Islet precursor cell (in vitro differentiated cells): ENCODE measurements at places on chromosomes 7 and 10.

DNA sequence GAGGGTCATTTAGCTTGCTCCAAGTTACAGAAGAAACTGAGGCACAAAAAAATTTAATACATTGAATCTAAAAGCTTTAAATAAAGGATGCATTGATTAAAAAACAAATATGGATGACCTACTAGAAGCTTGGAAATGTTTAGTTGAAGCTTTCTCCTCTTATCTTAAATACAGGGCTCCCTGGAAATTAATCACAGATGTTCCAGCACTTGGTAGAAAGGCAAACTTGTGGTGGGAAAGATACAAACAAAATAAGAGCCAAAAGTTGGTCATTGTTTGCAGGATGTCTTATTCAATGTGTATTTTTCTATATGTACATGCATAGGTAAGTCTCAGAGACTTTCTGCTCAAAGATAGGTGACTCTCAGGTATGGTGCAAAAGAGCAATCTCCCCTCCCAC, 40.7 kb upstream of the LYZL1 start:
- no peak for DNase-seq

GRCh38 chr10:98078774-98079173, 48.4 kb upstream of the CRTAC1 start:
- DNase-seq, result no peak

DNA sequence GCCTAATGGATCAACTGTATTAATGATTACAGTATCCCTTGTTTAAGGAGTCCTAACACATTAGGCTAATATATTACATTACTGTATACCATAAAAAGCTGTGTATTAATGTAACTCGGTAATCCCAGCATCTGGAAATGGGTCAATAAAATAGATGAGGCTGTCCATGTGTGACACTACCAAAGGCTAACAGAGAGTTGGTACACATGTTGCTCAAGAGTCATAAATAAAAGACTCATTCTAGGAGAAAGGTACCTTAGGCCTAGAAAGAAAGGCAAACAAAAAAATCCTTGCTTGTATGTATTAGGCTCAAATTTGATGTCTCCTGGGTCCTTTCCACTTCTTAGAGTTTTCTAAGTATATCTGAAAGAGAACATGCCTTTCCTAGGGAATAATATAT, 14.6 kb downstream of the MCMBP start:
- DNase-seq, result no peak

DNA sequence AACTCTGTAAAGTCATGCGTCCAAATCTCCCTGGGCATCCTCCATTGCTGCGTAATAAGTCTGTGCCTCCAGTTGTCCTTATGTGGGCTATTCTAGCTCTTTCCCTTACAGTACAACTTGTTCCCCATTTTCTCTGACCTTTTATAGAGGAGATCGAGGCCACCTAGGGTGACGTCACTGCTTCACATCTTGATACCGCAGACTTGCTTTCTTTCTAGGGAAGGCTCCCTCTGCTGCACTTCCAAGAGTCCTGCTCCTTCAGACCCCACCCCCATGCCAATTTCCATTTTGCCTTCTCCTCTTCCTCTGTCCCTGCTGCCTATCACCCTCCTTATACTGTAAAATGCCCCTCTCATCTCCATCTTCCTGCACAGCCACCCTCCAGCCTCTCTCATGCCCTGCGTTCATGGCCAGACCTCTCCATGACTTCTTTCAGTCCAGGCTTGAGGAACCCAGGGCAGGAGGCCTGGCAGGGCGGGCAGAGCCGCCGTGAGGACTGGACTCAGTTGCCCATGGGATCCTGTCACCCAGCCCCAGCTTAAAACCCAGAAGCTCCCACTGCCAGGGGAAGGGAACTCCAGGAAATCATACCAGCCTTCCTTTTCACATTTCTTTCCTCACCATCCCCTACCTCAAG, 57.5 kb downstream of the CAMK1D start:
- no peak for DNase-seq

GRCh38 chr7:24943096-24943948, 36.7 kb downstream of the OSBPL3 start:
- no peak for DNase-seq

DNA sequence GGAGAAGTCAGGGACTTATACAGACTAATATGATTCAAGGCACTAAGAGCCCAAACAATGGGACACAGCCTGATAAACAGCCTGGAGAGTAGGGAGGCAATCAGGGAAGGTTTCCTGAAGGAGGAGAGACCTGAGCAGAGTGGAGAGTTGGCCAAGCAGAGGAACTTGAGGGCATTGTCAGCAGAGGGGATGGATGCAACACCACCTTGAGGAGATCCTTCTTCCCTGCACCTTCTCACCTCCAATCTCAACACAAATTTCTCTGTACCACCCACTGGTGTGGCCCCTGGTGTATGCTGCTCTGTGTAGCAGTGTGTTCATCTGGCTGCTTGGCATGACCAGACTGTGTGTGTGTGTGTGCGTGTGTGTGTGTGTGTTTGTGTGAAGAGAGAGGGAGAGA, 146.2 kb downstream of the WDR11 start:
- no peak for DNase-seq

DNA sequence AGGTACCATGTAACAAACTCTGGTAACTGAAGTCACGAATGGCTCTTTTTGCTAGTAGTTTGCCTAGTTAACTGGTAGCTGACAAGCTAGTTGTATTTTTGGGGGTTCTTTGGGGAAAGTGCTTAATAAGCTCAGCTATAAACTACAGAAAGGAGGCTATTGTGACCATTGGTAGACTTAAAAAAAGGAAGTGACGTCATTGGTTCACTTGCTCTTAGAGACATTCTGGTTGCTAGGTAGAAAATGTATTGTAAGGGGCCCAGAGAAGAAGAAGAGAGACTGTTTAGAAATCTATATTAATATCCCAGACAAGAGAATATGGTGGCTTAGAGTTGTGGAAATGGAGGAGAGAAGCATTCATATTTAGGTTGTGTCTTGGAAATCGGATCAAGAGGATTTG, 103.0 kb downstream of the NXPH1 start:
- no peak for DNase-seq

DNA sequence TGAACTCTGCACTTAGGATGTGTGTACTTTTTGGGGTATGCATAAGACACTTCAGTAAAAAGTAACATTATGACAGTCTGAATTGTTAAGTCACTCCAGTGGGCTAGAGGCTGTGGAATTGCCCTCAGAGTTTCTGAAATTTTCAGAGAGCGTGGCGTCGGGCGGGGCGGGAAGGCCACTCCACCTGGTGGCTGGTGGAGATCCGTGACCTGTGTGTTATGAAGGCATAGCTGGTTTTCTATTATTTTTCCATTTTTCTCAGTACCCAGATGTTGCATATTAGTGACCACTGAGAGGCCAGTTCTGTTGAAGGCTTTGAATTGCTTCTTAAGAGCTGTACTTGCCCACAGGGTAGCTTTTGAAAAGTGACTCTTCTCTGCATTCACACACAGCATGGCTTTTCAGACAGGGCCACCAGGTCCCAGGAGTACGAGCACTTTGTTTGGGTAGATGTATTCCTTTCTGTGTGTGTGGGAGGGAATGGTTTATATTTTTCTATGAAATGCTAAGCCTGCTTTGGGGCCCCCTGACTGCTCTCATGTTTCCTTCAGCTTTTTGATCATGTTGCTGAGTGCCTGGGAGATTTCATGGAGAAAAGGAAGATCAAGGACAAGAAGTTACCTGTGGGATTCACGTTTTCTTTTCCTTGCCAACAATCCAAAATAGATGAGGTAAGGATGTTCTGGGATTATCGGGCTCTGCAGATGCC, 52.3 kb downstream of the TACR2 start:
- DNase-seq, result no peak

DNA sequence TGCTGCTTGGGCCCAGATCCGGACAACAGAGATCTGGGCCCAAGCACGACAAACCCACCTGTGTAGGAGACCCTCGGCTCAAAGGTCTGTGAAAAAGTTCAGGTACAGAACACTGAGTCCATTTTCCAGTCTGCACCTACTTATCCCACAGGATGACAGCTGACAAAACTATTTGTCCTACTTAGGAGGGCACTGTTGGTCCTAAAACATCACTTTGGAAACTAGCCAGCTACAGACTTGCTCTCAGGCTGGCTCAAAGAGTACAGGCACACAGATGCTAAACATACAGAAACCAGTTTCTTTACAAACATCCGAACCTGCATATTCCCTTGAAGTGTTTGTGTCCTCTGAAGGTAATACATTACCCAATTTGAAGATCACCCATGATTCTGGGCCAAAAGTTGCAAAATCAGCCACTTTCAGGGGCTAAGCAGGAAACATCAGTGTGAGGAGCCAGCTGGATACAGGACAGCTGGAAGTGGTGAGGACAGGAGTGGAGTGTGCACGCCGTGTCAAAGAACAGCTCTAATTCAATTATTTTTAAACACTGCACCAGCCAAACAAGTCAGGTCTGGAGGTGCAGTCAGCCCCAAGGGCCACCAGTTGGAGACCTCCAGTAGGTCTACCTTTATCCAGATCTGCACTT, 88.5 kb downstream of the NOC3L start:
- DNase-seq, result no peak

DNA sequence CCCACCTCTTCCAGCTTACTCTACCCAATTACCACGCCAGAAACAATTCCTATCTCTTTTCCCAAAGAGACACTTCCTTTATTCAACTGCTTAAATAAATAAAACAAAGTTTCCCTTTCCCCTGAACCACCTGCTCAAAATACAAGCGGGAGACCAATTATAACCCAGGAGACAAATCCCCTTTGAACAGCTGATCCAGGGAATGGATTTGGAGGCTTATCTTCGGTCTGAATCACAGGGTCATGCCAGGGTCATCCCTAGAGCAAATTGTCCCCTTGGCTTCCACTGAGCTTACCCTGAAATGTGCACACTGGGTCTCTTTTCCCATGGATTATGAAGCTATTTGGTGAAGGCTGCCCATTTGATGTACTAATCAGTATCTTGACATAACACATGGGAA, 99.9 kb upstream of the JAZF1 start:
- no peak for DNase-seq

DNA sequence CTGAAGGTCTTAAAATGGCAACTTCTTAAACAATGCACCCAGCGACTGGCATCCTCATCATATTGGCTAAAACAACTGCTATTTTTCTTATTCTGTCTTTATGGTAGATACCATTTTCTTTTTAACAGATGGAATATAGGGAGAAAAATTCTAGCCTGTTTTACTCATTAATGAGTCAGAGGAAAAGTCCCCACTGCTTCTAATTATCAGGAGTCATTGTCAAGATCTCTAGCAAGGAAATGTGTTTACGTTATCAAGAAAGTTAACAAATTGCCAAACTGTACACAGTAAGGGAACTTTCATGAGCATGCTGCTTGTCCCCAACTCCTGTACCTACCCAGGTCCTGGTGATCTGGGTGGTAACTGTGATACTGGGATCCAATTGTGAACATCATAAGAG, 117.7 kb upstream of the KIAA1217 start:
- DNase-seq, result no peak

GRCh38 chr10:59025981-59026765, 150.3 kb upstream of the PHYHIPL start:
- no peak for DNase-seq

DNA sequence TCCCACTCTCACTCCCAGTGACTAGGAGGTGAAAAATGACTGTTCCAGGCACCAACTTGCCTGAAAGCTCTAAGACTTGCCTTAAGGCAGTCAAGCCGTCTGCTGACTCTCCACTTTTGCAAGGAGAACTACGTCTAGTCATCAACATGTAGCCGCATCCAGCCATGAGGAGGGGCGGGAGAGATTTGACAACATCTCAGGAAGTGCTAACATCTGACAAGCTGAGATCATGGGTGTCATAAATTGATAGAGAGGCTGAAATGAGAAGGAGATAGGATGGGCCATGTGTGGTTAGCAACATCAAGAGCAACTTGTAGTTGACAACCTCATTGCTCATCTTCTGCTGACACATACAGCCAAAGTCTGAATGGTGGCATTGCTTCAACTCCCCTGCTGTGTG, 9.0 kb upstream of the TBXAS1 start:
- no peak for DNase-seq

DNA sequence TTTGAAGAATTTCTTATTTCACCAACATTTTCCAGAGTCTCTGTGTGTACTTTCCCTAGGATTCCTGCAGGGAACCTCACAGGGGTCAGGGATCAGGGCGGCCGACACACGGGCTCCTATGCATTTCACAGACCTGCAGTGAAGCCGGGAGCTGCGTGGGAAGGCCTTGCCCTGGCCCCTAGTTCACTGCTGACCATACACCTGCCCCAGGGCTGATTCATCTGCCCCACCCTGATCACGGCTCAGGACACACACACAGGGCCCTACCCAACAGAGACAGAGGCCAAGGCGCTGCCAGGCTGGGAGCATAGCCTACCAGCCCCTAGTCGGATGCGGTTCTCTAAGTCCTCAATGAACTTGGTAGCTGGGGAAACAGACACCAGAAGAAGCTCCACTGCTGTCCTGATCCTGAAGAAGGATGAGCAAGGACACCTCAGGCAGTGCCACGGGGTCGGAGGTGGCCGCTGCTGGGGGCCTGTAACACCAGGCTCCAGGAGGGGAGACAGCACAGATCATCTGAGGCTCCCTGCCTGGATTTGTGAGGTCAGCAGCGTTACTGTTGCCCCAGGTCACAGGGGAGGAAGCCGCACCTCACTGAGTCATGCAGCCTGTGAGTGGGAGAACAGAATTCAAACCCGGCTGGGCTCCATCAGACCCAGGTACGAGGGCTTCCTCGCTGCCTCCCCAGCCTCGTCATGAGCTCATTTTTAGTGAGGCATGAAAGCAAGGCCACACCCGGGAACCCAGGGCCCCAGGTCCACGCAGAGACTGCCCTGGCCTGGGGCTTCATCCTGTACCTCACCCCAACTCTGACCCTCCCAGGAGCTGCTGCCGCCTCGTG, 278.8 kb upstream of the PPP2R2D start:
- peak; percentile 80 for DNase-seq

DNA sequence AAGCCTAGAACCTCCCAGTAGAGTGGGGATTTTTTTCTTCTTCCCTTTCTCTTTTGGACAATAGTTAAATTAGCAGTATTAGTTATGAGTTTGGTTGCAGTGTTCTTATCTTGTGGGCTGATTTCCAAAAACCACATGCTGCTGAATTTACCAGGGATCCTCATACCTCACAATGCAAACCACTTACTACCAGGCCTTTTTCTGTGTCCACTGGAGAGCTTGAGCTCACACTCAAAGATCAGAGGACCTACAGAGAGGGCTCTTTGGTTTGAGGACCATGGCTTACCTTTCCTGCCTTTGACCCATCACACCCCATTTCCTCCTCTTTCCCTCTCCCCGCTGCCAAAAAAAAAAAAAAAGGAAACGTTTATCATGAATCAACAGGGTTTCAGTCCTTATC, 5.4 kb downstream of the OPN1SW start:
- no peak for DNase-seq

- no peak for DNase-seq
Observed at GRCh38 chr7:111047595-111047994, 43.3 kb upstream of the LRRN3 start.

DNA sequence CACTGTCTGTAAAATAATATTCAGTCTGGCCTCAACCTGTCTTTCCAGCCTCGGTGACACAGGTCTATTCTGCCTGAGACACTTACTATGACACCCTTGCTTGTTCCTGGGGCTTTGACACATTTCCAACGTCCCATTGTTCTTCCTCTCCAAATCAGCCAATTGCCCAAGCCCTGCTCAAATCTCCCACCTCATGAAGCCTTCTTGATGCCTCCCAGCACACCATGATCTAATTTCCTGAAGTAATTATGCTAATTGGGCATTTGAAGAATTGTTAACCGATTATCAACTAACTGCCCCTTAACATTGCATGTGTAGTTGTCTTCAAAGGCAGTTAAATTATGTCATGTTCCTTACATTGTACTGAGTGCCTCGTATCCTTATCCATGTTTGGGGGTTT, 33.1 kb downstream of the CAV1 start:
- no peak for DNase-seq
